Right ventricle myocardium inferior (tissue), 1 donor: ENCODE measurements at places on chromosomes 6 and 20. TPM values are rescaled to one million over a fixed set of nuclear protein-coding genes. Genes with fewer than 3 reads are reported as not detected.
A peak's percentile ranks its signal among the peaks of the same experiment; 100 is the strongest.

Gene NOX3
- not detected for total RNA-seq

DNA sequence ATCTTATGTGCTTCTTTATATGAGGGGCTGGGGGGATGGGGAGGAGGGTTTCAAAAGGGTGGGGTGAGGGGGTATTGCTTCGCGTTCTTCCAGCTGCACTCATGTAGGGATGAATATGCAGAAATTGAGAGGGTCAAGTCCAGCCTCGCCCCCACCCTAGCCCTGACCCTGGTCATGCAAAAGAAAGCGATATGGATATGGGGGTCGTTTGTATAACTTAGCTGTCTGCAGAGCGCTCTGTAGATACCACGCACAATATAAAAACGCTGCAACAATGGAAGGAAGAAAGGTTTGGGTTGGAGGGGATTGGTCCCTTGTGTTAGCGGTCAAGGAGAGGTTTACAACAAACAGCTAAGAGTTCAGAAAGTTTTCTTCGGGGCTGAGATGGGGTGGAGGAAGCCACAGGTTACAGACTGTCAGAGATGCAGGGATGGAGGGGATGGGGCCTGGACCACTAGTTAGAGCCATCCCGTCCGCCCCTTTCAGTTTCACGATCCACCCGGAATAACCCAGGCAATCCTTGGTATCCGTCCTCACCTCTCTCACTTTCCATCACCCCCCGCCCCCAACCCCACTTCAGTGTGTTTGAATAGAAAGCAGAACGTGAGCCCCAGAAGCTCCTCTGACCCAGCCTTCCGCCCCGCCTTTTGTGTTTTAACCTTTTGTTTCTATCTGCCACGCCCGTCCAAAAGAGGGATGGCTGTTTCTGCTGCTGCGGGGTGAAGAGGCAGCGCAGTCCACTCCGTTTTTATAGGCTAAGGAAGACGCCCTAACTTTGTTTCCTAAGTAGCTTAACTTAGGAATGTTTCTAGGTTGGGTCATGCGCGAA, 73.5 kb downstream of the SOX4 start:
- DNase-seq, result no peak

- peak; percentile 50 for DNase-seq
Observed at GRCh38 chr20:57396984-57397692, 5.9 kb downstream of the RBM38 start.

DNA sequence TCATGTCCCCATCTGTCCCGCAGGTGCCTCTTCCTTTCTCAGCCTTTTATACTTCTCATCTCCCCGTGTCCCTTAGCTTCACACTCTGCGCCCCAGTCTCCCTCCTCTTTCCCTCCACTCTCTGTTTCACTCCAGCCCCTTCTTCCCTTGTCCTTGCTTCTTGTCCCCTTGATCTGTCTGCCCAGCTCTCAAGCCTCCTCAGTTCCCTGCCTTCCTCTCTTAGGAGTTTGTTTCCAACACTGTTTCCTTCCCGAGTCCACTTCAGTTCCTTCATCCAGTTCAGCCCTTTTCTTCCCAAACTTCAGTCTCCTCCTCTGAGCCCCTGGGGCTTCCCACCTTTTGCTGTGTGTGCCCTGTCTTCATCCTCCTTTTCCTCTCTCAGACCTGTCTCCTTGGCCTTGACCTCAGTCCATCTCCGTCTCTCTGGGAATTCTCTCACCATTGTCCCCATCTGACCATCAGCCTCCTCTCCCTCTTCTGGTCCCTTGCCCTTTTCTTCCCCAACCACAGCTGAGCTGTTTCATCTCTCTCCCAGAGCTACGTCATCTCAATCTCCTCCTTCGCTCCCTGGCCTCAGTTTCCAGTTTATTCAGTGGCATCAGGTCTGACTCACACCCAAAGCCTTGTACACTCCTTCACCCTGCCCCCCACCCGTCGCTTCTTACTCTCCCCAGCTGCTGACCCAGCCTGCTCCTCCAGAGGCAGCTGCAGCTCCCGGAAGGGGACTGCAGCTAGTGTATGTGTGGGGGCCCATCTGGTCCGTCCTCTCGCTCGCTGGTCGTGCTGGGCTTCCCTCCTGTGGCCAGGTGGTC, 2.7 kb upstream of the DDR1 start:
- no peak for DNase-seq

DNA sequence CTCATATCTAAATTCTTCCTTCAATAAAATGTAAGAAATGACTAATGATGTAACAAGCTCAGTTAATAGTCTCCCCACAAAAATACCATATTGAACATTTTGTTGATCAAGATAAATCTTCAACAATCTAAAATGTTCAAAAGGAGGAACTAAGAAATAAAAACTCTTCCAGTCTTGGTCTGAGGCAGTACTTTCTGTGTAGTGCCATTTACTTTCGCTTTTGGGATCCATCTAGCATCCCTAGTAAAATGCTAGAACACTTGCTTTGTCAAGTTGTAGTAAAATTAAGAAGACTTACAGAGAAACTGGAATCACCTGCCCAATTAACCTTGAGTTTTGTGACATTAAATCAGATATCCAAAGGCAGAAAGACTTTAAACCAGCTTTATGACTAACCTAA, 246.4 kb downstream of the KHDRBS2 start:
- no peak for DNase-seq

GRCh38 chr6:140070846-140071473, 696.5 kb upstream of the CITED2 start:
- DNase-seq, result no peak

- DNase-seq, result peak; percentile 28
Observed at GRCh38 chr20:47802226-47802920, 17.1 kb upstream of the SULF2 start.

Gene CLVS2
- not detected for total RNA-seq

- no peak for DNase-seq
Observed at GRCh38 chr20:5608104-5608441, 142.1 kb upstream of the SHLD1 start.

Gene FITM2
- 149 TPM for total RNA-seq

Gene TAB2
- total RNA-seq, result 57.4 TPM

GRCh38 chr6:169702840-169703246, 917 bp downstream of the C6orf120 start:
- DNase-seq, result no peak

- DNase-seq, result peak; percentile 83
Observed at GRCh38 chr20:62136283-62137091, 6.7 kb downstream of the PSMA7 start.

GRCh38 chr6:149459761-149460160, 25.1 kb downstream of the ZC3H12D start:
- no peak for DNase-seq

Gene NKX2-2
- not detected for total RNA-seq

Gene KCNK16
- not detected for total RNA-seq

DNA sequence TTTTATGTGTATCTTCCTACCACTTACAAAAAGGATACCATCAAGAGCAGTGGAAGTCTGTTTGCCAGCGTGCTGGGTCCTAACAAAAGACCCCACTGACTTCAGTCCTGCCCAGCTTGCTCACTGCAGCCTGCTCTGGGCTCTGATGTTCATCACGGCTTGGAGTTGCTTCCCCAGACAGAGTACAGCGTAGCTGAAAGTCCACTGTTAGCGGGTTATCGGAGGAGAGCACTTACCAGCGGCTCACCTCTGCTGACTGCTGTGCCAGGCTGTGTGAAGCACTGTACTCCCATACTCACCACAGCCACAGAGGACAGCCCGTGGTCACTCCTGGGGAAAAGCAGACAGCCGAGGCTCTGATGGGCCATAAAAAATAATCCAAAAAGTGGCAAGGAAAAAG, 40.2 kb downstream of the CTCFL start:
- no peak for DNase-seq

DNA sequence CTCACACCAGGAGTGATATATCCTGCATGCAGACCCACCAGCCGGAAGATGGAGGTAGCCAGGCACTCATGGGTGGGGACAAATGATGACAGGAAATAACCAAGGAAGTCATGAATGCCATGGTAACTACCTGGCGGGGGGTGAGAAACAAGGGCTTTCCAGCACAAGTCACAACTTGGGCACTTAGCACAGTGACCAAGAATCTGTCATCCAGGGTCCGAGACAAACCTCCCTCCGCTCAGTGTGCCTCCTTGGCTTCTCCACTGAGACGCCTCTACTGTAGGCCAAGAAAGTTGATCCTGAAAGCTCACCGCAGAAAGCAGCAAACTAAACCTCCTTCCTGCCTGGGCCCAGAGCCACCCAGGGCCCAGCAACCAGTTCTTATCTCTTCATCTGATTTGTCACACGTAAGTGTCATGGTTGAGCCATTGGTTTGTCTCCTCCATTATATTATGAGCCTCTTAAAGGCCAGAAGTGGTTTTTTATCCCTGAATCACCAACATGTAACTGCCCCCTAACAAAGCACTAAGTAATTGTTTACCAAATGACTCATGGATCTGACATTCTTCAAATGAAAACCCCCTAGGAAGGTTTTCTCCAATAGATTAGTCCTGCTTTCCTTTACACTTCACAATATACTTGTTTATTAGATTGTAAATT, 84.3 kb upstream of the TAB2 start:
- DNase-seq, result no peak

GRCh38 chr6:50649086-50649485, 64.2 kb upstream of the TFAP2D start:
- no peak for DNase-seq

- no peak for DNase-seq
Observed at GRCh38 chr20:60381643-60382400, 423.6 kb downstream of the CDH26 start.

- DNase-seq, result no peak
Observed at GRCh38 chr6:159862103-159862502, 28.7 kb upstream of the MAS1 start.

- DNase-seq, result no peak
Observed at GRCh38 chr6:142871910-142872331, 73.1 kb downstream of the HIVEP2 start.

DNA sequence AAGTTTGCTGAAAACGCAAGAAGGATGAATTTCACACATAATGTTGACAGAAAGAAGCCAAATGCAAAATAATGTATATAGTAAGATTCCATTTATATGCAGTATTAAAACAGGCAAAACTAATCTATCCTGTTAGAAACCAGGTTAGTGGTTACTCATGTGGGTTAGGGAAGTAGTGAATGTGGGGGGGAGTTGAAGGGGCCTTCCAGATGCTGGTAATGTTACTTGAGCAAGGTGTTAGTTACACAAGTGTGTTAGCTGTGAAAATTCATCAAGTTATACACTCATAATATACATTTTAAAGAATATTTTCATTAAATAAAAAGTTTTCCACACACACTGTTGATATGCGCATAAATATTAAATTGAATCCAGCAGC, 29.8 kb downstream of the USP45 start:
- no peak for DNase-seq

Gene NFS1
- total RNA-seq, result 54.3 TPM

- DNase-seq, result no peak
Observed at GRCh38 chr20:34312024-34312460, 8.9 kb upstream of the AHCY start.

- DNase-seq, result no peak
Observed at GRCh38 chr20:19453410-19453809, 241.0 kb downstream of the SLC24A3 start.

- no peak for DNase-seq
Observed at GRCh38 chr6:89034586-89035251, 45.8 kb upstream of the PNRC1 start.

GRCh38 chr6:145427232-145427631, 308.1 kb downstream of the EPM2A start:
- DNase-seq, result no peak

- DNase-seq, result no peak
Observed at GRCh38 chr6:139030228-139030963, 1.9 kb downstream of the ABRACL start.

Gene NKX2-4
- total RNA-seq, result not detected
